ENCODE measurements at places on chromosomes 13 and 19.

DNA sequence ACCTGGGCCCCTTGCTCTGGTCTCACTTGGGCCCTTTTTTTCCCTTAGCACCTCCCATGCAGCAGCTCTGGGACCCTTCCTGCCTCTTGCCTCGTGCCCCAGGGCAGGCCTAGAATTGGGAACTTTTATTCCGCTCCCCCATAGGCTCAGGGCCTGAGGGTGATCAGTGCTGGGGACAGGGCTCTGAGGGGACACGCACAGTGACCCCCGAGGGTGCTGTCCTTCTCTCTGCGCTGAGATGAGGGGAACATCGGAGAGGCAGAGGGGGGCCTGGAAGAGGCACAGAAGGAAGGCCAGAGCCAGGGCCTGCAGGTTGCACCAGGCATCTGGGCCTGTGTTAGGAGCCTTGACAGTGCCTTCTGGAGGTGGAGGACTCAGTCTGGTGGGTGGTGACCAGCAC is 10.8 kb downstream of the EPN1 start:
- DNase-seq, result no peak

DNA sequence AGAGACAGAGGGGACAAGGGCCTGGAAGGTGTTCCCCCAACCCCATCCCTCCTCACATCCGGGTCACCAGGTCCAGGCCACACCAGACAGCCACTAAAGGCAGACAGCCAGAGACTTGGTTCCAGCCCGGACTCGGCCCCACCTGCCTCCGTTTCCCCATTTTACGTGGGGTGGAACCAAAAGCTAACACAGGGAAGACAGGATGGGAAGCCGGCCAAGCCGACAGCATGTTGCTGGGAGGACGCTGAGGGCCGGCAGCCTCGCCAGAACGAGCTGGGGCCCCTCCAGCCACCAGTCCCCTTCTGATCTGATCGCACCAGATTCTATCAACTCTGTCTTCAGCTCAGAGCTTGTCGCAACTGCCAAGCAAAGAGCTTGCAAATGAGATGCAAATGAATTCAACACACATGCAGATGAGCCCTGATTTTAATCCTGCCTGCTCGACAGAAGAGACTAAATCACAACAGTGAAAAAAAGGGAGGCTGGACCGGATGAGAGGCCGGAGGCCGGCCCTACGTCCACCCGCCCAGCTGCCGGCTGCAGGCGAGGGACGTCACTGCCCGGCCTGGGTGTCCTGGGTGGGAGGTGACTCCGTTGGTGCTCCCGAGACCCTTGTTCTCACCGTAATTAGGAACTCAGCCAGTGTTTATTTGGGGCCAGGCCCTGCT is 17.5 kb upstream of the SHC2 start:
- DNase-seq, result no peak

GRCh38 chr19:35107545-35107944 is 8.1 kb upstream of the FXYD3 start:
- DNase-seq, result no peak

GRCh38 chr13:26847281-26847680 is 86.7 kb upstream of the GPR12 start:
- DNase-seq, result no peak

DNA sequence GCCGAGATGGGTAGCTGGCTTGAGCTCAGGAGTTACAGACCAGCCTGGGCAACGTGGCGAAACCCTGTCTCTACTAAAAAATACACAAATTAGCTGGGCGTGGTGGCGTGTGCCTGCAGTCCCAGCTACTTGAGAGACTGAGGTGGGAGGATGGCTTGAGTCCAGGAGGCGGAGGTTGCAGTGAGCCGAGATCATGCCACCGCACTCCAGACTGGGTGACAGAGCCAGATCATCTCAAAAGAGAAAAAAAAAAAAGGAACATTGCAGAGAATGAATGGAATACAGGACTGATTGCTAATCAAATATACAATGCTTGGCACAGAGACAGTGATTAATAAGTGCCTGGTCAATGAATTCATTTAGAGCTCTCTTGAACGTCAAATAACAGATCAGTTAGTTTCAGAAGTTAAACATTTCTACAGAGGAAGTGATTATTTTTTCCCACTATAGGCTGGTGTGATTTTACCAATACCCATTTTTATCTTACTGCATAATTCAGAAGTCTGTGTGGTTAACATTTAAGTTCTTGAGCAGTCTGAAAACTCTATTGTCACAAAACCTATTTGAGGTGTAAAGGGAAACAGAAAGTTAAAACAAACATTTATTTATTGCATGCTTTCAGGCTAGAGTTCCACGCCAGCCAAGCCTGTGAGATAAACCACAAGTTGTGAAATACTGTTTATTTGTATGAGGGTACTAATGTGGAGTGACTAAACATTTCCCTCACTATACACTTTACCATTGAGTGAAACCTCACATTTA is 7.7 kb upstream of the TBC1D4 start:
- DNase-seq, result no peak

GRCh38 chr13:43159026-43159461 is 135.7 kb downstream of the DNAJC15 start:
- DNase-seq, result no peak

DNA sequence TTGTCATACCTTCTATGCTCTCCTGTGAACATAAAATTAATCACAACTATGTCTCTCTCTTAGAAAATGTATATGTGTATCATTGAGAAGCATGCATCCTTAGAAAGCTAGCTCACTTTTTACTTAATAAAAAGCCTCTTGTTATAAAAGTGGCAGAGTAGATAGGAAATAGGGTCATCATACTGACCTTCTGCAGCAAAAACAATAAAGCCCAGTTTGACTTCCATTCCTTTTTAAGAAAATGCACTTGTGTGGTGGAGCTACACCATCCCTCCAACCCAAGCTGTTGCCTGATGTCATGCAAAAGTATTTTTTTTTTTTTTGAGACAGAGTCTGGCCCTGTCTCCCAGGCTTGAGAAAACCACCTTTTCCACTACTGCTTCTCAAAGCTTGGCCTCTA is 393.3 kb downstream of the LIG4 start:
- DNase-seq, result no peak

GRCh38 chr19:15231271-15231670 is 977 bp downstream of the EPHX3 start:
- no peak for DNase-seq

DNA sequence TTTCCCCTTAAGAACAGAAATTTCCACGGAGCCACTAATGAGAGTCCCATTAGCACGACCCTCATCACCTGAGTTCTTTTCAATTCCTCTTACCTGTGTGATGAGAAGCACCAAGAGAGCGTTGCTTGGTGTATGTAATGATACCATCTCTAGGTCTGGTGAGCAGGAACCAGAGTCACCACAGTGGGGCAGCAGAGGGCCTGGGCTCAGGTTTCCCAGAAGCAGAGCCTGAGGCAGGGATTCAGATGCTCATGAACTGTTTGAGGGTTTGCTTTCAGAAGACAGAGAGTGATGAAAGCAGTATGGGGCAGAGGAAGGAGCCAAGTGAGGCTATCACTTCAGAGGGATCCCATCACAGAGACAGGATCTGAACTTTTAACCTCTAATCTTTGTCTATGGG is 3.1 kb upstream of the PTPRH start:
- no peak for DNase-seq

GRCh38 chr13:77016251-77016812 is 10.6 kb downstream of the FBXL3 start:
- no peak for DNase-seq

DNA sequence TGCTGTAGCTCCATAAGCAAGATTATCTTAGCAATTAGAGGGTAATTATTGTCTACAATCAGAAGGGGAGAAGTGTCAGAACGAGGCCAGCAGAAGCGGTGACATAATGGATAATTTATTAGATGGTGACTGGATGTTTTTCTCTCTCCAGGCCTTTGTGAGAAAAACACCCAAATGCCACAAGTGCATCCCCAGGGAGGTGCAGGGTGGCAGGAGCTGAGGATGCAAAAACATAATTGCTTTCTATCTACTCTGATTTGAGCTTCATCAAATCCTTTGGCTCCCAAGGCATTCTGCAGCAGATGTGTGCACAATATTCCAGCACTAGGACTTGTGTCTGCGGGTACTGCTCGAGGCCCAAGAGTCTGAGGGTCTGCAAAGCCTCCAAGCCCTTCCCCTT is 220.1 kb upstream of the SERP2 start:
- no peak for DNase-seq

DNA sequence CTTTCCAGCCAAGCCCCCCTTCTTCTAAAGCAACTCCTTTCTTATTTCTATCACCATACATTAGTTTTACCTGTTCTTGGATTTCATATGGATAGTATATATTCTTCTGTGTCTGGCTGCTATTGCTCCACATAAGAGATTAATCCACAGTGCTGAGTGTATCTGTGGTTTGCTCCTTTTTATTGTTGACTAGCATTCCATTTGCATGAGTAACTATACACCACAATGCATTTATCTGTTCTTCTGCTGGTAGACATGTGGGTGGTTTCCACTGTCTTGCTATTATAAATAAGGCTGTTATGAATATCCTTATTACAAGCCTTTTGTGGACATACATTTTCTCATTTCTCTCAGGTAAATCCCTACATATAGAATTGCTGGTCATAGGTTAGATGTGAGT is 138.2 kb downstream of the SLC7A1 start:
- DNase-seq, result no peak

- no peak for DNase-seq
These were observed 9.0 kb downstream of the CAPN12 start for GRCh38 chr19:38735257-38735686.

- DNase-seq, result no peak
These were observed 3.0 kb downstream of the PROZ start for GRCh38 chr13:113161433-113161832.

GRCh38 chr19:49469828-49470614 is 4.0 kb upstream of the FLT3LG start:
- peak; percentile 44 for DNase-seq

- DNase-seq, result no peak
These were observed 71.8 kb downstream of the TRPM4 start for GRCh38 chr19:49229416-49229815.

GRCh38 chr13:44306371-44307192 is 67.0 kb upstream of the SERP2 start:
- DNase-seq, result no peak

GRCh38 chr13:111359237-111359915 is 38.9 kb downstream of the TEX29 start:
- no peak for DNase-seq

GRCh38 chr13:52638666-52639328 is 3.4 kb upstream of the HNRNPA1L2 start:
- DNase-seq, result no peak

- no peak for DNase-seq
These were observed 428.5 kb downstream of the IRS2 start for GRCh38 chr13:109357751-109358471.

DNA sequence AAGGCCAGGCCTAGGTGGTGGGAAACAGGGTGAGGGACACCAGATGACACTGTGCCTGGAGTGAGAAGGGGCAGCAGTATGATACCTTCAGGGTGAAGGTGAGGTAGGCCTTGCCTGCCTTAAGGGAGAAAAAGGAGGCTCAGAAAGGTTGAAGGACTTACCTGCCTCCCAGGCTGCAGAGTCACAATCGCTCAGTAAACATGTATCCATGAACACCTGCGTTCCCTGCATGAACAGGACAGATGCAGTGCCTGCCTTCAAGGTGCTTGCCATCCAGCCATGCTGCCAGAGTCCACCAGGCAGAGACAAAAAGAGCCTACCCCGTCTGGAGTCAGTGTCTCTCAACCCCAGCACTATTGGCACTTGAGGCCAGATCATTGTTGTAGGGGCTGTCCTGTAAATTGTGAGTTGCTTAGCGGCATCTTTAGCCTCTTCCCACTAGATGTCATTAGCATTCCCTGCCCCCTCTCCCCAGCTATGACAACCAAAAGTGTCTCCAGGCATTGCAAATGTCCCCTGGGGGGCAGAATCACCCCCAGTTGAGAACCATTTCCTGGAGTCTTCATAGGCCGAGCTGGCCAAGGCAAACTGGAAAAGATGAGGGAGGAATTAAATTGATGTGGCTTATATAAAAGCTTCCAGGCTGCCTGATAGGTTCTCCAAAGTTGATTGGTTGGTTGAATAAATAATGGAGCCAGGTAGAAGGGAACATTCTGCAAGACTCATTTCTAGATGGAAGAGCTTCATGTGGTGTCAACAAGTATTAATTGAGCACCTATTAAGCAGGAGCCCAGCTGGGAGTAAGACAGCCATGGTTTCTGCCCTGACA is 1.7 kb downstream of the MAP3K10 start:
- DNase-seq, result no peak

GRCh38 chr19:5364674-5365073 is 24.1 kb upstream of the PTPRS start:
- no peak for DNase-seq

DNA sequence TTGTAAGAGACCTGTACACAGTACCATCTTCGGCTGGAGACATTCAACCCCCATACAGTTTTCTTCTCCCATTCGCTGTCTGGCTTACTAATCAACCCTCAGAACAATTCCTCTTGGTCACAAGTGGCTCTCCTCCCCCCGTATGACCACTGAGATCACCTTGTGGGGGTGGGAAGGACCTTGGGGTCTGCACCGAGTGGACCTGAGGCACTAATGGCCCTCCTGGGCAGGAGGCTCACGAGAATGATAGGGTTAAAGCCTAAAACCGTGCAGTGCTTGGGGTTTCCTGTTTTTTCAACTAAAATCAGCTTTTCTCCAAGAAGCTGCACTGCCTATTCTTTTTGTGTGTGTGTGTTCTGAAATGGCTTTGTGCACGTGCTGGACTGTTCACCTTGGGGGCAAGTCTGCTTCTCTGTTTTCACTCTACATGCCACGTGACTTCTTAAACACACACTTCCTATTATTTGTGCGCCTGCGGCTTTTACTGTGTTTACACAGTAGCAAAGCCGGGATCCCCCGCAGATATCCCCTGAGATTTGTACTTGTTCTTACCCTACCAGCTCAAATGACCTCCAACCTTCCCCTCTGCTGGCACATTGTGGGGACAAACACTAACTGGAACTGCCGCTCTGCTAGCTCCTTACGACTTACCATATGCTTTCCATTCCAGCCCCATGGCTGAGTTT is 12.3 kb downstream of the RBM26 start:
- no peak for DNase-seq

DNA sequence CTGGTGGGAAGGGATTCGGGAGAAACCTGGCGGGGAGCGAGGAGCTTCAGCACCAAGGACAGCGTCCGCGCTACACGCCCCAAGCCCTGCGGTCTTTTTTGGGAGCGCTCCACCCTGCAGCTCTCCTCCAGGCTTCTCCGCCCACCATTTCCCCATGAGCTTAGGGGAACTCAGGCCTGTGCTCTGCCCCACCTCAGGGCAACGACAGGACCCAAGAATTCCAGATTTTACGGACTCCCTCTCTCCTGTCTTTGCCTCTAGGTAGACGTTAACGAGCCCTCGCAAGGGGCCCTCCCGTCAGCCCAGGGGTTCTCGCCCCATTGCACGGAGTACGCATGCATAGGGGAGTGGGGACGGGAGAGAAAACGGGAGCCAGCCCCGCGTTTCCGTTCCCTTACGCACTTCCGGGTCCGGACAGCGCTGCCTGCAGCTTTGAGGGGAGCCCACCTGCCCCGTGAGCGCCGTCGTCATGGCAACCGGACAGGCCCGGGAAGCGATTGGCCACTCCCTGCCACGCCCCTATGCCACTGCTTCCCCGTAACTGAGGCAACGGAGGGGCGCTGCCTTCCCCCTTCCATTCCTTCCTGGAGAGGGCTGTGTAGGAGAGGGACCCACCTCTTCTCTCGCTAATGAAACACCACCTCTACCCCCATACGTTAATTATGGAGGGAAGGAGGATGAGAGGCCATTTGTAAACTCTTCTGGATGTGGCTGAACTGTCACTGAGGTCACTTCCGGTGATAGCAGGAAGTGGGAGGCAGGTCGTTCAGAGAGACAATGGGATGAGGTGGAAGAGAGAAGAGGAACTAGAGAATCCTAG is 20.8 kb downstream of the NOVA2 start:
- DNase-seq, result peak; percentile 6
